ENCODE measurements at places on chromosomes 5 and 9.

- no peak for DNase-seq
Measured at GRCh38 chr5:1732945-1733344, 66.7 kb downstream of the MRPL36 start.

- DNase-seq: no peak
Measured at GRCh38 chr5:160048131-160048530, 39.2 kb downstream of the TTC1 start.

GRCh38 chr5:93100976-93101375 lies 480.0 kb downstream of the NR2F1-AS1 start:
- no peak for DNase-seq

- DNase-seq: no peak
Measured at GRCh38 chr5:33828626-33829308, 63.0 kb downstream of the ADAMTS12 start.

GRCh38 chr5:4370218-4370617 lies 769.9 kb upstream of the ADAMTS16 start:
- DNase-seq: no peak

GRCh38 chr5:51383131-51384121 lies at the start of gene ISL1:
ISL1 (plus strand) TSS chr5:51383448; CDS start chr5:51383672, 224 bp downstream.
- no peak for DNase-seq

DNA sequence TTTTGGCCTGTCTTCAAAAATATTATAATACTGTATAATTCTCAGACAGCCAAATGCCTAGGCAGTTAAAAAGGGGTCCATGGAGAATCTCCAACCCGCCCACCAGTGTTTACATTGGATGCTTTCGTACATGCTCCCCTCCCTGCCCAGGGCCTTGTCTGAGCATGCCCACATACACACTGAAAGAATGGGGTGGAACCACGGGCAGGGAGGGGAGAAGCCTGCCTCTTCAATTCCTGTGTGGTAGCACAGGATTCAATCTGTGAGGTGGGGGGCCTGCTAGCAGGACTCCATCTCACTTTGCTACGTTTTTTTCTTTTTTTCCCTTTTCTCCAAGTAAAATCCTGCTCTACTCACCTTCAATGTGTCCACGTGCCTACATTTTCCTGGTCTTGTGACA lies 314.7 kb upstream of the GRAMD2B start:
- no peak for DNase-seq

- DNase-seq: no peak
Measured at GRCh38 chr5:1270426-1270825, 24.4 kb downstream of the TERT start.
